ENCODE measurements at places on chromosomes 13 and 19.

GRCh38 chr13:112702986-112703379 lies 13.1 kb downstream of the ATP11A start:
- no peak for DNase-seq
- H3K4me1 ChIP-seq: peaks cover 3% of the 10 kb centered on the region
- peaks cover 7% of the 10 kb centered on the region for H3K36me3 ChIP-seq
- no peak overlapping the region for H3K27ac ChIP-seq
- no peak overlapping the region for H3K4me3 ChIP-seq

DNA sequence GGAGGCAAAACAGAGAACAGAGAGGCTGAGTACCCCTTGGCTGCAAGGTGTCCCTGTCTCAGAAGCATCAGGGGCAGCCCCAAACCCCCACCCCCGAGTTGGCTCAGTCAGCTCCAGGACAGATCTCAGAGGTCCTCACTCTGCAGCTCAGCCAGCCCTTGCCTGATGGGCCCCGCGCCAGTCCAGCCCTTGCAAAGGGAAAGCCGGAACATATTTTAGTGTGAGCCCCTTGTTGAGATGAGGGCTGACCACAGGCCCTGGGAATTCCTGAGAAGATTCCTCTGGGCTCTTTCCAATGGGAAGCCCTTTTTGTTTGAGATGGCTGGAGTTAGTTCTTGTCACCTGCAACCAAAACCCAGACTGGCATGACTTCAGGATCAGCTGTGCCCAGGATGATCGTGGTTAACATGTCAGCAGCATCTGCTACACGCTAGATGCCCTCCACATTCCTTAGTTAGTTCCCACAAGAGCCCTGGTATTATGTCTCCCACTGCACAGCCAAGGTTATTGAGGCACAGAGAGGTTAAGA lies 33.9 kb upstream of the CCNE1 start:
- H3K27me3 ChIP-seq: no peaks in the 10 kb centered on the region
- no peaks in the 10 kb centered on the region for H3K36me3 ChIP-seq
- H3K4me1 ChIP-seq: no peaks in the 10 kb centered on the region
- DNase-seq: no peak

DNA sequence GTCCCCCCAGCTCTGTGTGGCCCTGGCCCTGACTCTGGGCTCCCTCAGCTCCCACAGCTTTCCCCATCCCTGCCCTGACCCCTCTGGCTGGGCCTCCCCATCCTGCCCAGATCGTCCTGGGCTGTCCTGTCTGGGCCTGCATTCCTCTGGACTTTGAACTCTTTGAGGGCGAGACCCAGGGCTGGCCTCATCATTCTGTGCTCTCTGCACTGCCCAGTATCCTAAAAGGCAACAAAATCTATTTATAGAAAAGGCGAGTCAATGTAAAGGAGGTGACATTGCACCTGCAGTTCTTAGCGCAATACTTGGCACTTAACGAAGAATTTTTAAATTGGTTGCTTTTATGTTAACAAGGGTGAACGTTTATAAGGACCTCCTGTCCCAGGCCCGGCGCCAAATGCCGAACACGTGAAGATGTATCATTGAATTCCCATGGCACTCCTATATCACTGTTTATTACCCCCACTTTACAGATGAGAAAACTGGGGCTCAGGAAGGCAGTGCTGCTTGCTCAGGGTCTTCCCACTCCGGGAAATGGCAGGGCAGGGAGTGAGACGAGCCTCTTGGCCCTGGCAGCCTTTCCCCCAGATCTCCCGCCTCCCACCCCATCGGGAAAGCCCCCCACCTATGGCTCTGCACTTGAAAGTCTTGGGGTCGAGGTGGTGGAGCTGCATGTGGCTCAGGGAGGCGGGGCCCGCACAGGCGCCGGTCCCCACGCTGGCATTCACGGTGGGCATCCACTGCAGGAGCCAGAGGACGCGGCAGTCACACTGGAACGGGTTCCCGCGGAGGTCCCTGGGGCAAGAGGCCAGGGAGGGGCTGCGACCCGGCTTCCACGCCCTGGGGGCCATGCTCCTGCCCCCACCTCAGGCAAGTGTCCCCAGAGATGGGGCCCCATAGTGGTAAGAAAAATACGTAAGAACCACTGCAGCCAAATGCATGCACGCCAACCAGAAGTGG lies 3.8 kb downstream of the LGI4 start:
- no peak overlapping the region for H3K27ac ChIP-seq
- H3K36me3 ChIP-seq: no peaks in the 10 kb centered on the region
- no peak for DNase-seq
- H3K27me3 ChIP-seq: no peaks in the 10 kb centered on the region
- no peaks in the 10 kb centered on the region for H3K4me1 ChIP-seq

DNA sequence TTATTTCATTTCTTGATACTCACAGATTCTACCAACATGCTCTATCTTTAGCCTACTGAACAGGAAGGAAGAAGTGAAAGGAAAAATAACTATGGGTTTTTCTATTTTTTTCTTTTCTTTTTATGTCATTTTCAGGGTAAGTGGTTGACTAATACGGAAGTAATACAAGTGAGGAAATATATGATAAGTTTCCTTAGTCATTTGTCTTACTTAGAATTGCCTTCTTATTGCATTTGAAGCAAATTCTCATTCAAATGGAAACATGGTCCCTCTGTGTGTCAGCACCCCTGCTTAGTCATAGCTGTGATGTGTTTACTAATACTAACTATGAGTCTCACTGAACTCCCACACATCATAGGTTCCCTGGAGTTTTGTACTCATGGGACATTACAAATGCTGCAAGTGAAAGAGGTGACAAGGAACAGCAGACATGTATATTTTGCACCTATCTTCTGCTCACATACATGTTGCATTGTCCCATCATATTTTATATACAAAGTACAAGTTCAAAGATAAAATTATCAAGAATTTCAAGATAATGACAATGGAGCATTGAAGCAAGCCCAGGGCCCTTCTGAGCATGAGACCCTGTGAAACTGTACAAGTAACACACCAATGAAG lies 60.1 kb downstream of the DCT start:
- no peak overlapping the region for H3K27ac ChIP-seq
- no peak overlapping the region for H3K4me3 ChIP-seq
- H3K27me3 ChIP-seq: peaks cover 5% of the 10 kb centered on the region

- H3K27me3 ChIP-seq: no peaks in the 10 kb centered on the region
- no peaks in the 10 kb centered on the region for H3K36me3 ChIP-seq
- no peak for DNase-seq
- H3K4me3 ChIP-seq: no peak overlapping the region
- H3K27ac ChIP-seq: no peak overlapping the region
Observed at GRCh38 chr13:44022196-44022595, 142.5 kb downstream of the LACC1 start.

GRCh38 chr19:2469102-2469914 lies 6.6 kb upstream of the GADD45B start:
- H3K4me1 ChIP-seq: peaks cover 7% of the 10 kb centered on the region
- H3K4me3 ChIP-seq: no peak overlapping the region
- no peak overlapping the region for H3K27ac ChIP-seq
- H3K36me3 ChIP-seq: no peaks in the 10 kb centered on the region

DNA sequence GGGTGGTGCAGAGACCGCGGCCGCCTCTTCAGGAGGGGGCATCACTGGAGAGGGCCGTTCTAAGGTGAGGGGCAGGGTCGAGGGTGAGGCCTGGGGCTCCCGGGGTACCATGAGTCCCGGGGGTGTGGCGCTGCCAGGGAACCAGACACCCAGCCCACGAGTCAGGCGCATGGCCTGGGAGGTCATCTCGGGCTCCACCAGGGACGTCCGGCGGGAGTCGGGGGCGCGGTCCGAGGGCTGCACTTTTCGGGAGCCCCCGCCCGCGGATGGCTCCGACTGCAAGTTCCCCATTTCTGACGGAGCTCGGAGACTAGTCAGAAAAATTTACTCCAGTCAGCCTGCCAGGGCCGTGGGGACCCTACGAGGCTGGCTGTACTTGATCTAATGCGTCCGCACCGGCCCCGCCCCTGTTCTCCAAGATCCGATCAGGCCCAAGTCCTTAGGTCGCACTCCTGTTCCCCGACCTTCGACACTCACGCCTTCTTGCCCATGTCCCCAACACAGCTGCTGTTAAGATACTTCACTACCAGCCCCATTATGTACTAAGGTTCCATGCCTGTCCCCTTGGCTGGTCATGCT lies 774 bp downstream of the GGN start:
- no peaks in the 10 kb centered on the region for H3K36me3 ChIP-seq
- H3K4me3 ChIP-seq: peak overlapping the region; percentile 54
- peaks cover 42% of the 10 kb centered on the region for H3K4me1 ChIP-seq
- H3K27ac ChIP-seq: peak overlapping the region; percentile 70

DNA sequence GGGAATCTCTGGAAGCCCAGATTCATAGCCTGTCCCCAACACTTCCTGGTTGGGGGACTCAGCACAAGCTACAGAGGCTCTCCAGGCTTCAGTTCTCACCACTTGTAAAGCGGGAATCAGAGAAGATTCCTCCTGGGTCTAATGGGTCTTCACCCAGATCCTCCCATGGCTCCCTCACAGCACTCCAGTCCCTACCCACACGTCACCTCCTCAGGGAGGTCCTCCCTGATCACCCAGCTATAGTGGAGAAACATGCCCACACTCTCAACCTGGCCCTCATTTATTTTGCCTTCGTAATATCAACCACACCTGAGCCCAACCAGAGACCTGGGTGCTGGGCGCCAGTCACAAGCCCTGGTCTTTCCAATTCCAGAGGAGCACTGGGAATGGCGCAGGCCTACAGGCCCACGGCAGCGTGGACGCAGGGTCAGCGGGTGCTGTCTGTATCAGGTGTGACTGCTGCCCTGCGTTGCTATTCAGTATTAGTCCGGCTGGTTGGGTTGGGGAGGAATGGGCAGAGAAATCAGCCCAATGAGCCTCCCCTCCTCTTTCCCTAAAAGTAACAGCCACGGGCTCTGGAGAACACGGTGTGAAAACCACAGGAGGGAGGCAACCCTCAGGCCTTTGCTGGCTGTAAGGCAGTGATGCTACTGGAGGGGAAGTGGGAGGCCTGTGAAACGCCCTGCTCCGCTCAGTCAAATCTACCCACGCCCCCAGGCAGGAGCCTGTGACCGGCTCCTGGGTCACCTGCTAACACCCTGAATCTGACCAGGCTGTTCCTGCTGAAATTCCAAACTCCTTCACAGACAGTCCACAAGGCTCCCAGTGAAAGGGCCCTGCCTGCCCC lies 5.2 kb downstream of the AKT2 start:
- no peak overlapping the region for H3K4me3 ChIP-seq
- H3K27ac ChIP-seq: peak overlapping the region; percentile 35
- H3K36me3 ChIP-seq: no peaks in the 10 kb centered on the region
- no peak for DNase-seq
- peaks cover 30% of the 10 kb centered on the region for H3K4me1 ChIP-seq
- no peaks in the 10 kb centered on the region for H3K27me3 ChIP-seq

DNA sequence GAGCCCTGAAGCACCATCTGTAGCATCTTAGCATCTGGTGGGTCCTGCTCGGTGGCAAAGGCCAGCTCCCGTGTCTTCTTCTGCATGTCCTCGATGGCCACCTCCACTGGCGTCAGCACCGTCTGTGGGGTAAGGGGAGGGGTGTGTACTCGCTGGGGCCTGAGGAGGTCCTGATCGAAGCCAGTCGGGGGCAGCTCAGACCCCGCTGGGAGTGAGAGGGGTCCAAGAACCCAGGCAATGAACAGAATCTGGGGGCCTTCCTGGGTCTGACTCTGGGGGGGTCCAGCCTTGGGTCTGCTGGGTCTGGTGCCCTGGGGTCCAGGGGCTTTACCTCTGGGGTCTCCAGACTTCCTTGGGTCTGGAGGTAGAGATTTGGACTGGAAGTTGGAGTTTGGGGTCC lies 3.6 kb upstream of the KANK2 start:
- DNase-seq: no peak
- no peak overlapping the region for H3K27ac ChIP-seq
- peaks cover 10% of the 10 kb centered on the region for H3K27me3 ChIP-seq
- peaks cover 6% of the 10 kb centered on the region for H3K4me1 ChIP-seq
- no peak overlapping the region for H3K4me3 ChIP-seq
- no peaks in the 10 kb centered on the region for H3K36me3 ChIP-seq

- no peaks in the 10 kb centered on the region for H3K4me1 ChIP-seq
- no peak overlapping the region for H3K27ac ChIP-seq
- no peaks in the 10 kb centered on the region for H3K36me3 ChIP-seq
- no peak overlapping the region for H3K4me3 ChIP-seq
Observed at GRCh38 chr19:13887018-13887436, 10.1 kb downstream of the NANOS3 start.

GRCh38 chr13:73261739-73262216 lies 203.0 kb downstream of the KLF5 start:
- no peak overlapping the region for H3K27ac ChIP-seq
- DNase-seq: no peak
- no peaks in the 10 kb centered on the region for H3K36me3 ChIP-seq
- no peak overlapping the region for H3K4me3 ChIP-seq
- no peaks in the 10 kb centered on the region for H3K27me3 ChIP-seq
- no peaks in the 10 kb centered on the region for H3K4me1 ChIP-seq

- no peaks in the 10 kb centered on the region for H3K36me3 ChIP-seq
- DNase-seq: no peak
- H3K27me3 ChIP-seq: no peaks in the 10 kb centered on the region
- no peak overlapping the region for H3K4me3 ChIP-seq
- no peaks in the 10 kb centered on the region for H3K4me1 ChIP-seq
Observed at GRCh38 chr13:62357887-62358645, 942.4 kb upstream of the PCDH20 start.

GRCh38 chr19:3270902-3271301 lies 46.4 kb downstream of the CELF5 start:
- no peak for DNase-seq
- H3K36me3 ChIP-seq: no peaks in the 10 kb centered on the region
- H3K27ac ChIP-seq: no peak overlapping the region
- no peak overlapping the region for H3K4me3 ChIP-seq

GRCh38 chr13:100530671-100531213 lies 57.8 kb downstream of the GGACT start:
- DNase-seq: no peak
- no peaks in the 10 kb centered on the region for H3K36me3 ChIP-seq
- H3K27ac ChIP-seq: no peak overlapping the region
- no peaks in the 10 kb centered on the region for H3K4me1 ChIP-seq
- H3K27me3 ChIP-seq: no peaks in the 10 kb centered on the region

- H3K36me3 ChIP-seq: no peaks in the 10 kb centered on the region
- no peak overlapping the region for H3K4me3 ChIP-seq
- H3K4me1 ChIP-seq: peaks cover 10% of the 10 kb centered on the region
- no peaks in the 10 kb centered on the region for H3K27me3 ChIP-seq
Observed at GRCh38 chr13:27133889-27134288, 37.7 kb downstream of the USP12 start.

- H3K27me3 ChIP-seq: no peaks in the 10 kb centered on the region
- no peak for DNase-seq
- H3K36me3 ChIP-seq: no peaks in the 10 kb centered on the region
- no peaks in the 10 kb centered on the region for H3K4me1 ChIP-seq
- no peak overlapping the region for H3K4me3 ChIP-seq
- no peak overlapping the region for H3K27ac ChIP-seq
Observed at GRCh38 chr13:57409121-57409520, 222.4 kb upstream of the PCDH17 start.

GRCh38 chr13:29573190-29573589 lies 22.3 kb downstream of the SLC7A1 start:
- no peaks in the 10 kb centered on the region for H3K27me3 ChIP-seq
- DNase-seq: no peak
- H3K36me3 ChIP-seq: no peaks in the 10 kb centered on the region
- H3K27ac ChIP-seq: no peak overlapping the region

GRCh38 chr13:108929532-108930206 lies 300.3 kb downstream of the MYO16 start:
- H3K4me1 ChIP-seq: no peaks in the 10 kb centered on the region
- no peak overlapping the region for H3K27ac ChIP-seq
- H3K4me3 ChIP-seq: no peak overlapping the region
- H3K36me3 ChIP-seq: no peaks in the 10 kb centered on the region

- H3K4me3 ChIP-seq: no peak overlapping the region
- DNase-seq: no peak
- H3K27ac ChIP-seq: no peak overlapping the region
- no peaks in the 10 kb centered on the region for H3K27me3 ChIP-seq
Observed at GRCh38 chr19:19094513-19094912, 30.7 kb downstream of the SLC25A42 start.

All from left lung (tissue), 14 donors.